Stimulated activated CD4-positive, alpha-beta T cell treated with anti-CD3 and anti-CD28 coated beads, Interleukin-1b, Interleukin-23, amount 100 ng/mL, for 48 hours (primary cell): ENCODE measurements at places on chromosomes 12 and 14.

GRCh38 chr14:80167793-80168448, 43.4 kb downstream of the DIO2 start:
- no peak for DNase-seq

GRCh38 chr14:104240434-104241157, 102.2 kb downstream of the KIF26A start:
- no peak for DNase-seq

DNA sequence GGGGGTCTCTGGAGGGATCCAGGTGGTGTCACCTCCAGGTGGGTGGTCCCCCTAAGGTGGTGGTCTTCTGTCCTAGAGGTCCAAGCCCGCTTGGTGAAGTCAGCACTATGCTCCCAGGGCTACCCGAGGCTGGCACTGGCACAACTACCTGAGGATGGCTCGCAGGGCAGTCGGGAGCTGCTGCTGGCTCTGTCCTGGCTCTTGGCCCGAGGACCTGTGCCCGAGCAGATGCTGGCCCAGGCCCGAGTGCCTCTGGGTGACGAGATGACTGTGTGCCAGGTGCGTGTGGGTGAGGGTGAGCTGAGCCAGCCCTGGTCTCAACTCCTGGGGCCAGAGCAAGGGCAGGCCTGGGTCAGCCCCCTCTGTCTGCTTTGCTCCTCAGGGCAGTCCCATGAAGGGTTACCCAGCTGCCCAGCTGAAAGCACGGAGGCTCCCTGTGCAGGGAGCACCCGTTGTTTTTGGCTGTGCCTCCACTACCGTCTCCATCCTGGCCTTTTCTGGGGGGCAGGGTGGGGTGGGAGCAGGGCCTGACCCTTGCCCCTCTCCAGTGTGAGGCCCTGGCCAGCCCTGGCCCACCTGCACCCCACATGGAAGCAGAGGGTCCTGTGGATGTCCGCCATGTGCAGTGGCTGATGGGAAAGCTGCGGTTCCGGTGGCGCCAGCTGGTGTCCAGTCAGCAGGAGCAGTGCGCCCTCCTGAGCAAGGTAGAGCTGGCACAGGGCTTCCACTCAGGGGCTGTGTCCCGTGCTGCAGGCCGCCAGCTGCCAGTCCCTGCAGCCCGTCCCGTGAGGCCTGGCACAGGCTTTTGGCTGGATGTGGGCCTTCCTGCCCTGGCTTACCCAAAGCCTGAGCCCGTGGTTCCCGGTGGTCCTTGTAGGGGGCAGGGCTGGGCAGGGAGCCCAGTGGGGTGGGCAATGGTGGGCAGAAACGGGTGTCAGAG, 1.3 kb downstream of the TEDC1 start:
- DNase-seq = no peak

DNA sequence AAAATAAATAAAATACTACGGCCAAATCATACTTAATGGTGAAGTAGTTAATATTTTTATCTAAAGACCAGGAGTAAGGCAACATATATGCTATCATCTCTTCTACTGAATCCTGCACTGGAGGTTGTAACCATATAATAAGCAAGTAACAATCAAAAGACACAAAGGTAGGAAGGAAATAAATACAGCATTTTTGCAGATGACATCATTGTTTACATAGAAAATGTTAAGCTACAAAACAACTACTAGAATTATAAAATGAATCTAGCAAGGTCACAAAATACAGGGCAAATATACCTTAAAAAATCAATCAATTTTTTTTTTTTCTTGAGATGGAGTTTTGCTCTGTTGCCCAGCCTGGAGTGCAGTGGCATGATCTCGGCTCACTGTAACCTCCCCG, 51.6 kb upstream of the BDKRB2 start:
- DNase-seq = no peak

DNA sequence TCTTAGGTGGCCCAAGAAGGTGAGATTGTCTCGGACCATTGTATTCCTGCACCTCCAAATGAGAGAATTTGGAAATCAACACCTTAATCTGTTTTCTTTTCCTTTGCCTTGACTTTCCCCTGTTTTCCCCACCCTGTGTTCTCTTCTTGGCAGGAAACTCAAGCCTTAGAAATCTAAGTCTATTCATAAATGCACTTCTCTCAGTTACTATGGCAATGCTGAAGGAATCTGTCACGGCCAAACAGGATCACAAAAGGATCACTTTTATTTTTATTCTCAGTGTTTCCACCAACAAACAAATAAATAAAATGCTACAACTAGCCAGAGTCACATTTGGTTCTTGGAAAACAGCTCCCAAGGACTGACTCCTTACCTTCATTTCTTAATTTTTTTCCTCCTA, 270.5 kb downstream of the BCAT1 start:
- no peak for DNase-seq

GRCh38 chr12:92253301-92253700, 107.7 kb upstream of the BTG1 start:
- DNase-seq = no peak

GRCh38 chr12:108248011-108248410, 91.1 kb downstream of the CMKLR1 start:
- DNase-seq = no peak

DNA sequence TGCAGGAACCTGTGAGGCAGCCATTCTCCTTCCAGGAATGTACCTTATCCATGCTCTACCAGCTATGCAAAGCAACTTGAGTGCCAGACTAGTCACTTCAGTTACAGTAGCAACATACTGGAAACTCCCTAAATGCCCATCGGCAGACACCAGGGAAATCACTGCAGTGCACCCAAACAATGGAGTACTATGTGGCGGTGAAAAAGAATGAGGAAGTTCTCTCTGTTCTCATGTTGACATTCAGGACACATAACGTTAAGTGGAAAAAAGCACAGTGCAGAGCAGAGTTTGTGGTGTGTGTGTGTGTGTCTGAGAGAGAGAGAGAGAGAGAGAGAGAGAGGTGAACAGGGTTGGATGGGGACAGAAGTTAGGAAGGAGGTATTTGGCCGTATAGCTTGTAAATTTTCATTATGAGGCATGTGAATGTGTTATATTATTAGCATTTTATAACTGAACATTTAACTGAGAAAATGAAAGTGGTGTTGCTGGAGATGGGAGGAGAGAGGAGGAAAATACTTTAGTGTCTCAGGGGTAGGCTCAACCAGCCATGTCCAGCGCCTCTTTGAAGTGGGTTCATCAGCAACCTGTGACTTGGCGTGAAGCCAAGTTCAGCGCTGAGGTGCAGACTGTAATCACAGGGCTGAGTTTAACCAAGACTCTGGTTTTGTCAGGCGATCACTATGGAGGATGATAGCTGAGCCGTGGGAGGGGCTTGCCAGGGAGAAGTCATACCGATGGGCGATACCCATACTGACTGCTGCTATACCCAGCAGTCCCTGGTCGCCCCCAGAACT, 17.3 kb downstream of the TNFAIP2 start:
- no peak for DNase-seq

- no peak for DNase-seq
Observed at GRCh38 chr14:54440476-54440872, 700 bp downstream of the CNIH1 start.

- no peak for DNase-seq
Observed at GRCh38 chr12:89693639-89694202, 14.9 kb downstream of the ATP2B1 start.

DNA sequence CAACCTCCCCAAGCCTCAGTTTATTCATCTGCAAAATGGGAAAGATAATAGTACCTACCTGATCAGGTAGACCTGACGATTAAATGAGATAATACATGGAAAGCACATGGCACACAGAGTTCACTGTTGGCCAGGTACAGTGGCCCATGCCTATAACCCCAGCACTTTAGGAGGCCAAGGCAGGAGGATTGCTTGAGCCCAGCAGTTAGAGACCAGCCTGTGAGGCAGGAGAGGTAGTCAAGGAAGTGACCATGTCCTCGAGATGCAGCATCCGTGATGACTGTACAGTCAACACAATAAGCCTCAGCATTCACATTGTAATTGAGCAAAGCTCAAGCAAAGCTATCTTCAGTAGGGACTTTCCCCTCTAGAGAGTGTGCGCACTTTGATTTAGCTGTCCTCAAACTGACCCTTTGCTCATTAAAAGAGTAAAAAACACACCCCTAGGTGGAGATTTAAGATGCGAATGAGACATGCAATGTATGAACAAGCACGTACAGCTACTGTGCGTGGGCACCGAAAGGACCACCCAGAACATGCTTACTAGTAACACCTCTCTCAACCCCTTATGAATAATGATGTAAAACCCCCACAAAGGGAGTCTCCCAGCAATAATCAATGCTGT, 9.9 kb downstream of the ISCU start:
- DNase-seq = no peak

DNA sequence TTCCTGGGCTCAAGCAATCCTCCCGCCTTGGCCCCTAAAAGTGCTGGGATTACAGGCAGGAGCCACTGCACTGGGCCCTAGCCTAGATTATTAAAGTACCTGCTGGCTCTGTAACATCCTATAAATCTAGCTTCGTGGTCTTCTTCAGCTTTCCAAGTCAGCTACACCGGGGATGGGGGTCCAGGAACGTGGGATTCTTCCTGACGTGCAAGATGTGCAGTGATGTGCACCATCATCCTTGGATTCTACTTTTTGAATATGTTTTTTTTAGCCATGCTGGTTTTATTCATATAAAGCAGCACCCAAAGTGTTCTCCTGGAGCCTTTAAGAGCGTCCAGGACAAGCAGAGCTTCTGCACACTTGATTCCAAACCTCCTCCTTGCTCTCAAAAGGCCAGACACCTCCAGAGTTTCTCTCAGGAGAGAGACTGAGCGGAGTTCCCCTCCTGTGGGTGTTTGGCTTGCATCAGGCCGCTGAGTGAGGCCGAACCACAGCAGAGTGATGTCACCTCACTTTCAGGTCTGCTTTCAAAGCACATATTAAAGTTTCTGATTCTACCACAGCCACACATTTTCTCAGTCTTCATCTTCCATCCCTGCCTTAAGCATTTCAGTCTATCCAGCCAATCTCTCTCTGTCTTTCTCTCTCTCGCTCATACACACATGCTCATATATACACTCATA, 33.4 kb downstream of the VCPKMT start:
- DNase-seq = peak; percentile 92

DNA sequence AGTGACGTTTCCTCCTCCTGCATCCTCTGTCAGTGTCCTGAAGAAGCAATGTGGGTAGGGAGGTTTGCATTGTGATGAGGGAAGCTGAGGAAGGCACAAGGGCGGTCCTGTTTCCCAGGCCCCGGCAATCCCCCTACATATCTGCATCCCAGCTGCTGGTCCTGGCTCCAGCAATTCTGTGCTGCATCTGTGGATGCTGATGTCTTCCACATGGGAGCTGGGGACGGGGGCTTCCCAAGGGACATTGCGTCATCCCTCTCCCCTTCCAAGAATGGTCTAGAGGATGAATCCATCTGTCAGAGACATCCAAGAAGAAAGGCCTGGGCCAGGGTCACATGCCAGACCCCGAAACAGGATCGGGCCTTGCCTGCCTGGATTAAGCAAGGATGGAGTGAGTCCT, 52.1 kb downstream of the TSPAN11 start:
- no peak for DNase-seq

- DNase-seq = no peak
Observed at GRCh38 chr14:68959035-68959434, 20.1 kb downstream of the ACTN1 start.

- DNase-seq = no peak
Observed at GRCh38 chr14:85241022-85241855, 288.7 kb upstream of the FLRT2 start.

DNA sequence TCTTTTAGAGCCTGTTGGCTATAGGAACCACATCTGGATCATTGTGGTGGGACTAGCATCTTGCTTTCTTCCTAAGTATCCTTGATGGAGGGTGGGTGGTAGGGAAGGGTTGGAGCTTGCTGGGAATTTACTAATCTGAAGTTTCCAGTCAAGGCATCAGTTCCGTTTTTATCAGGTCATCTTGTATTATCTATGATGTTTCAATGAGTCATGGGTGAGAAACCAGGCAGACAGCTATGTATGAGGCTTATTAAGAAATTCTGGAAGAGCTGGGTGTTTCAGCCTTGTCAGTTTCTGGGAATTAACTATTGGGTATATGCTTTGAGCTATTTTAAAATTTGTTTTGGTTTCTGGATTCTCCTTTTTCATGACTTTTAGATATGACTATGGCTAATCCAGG, 11.3 kb downstream of the TSFM start:
- DNase-seq = no peak

DNA sequence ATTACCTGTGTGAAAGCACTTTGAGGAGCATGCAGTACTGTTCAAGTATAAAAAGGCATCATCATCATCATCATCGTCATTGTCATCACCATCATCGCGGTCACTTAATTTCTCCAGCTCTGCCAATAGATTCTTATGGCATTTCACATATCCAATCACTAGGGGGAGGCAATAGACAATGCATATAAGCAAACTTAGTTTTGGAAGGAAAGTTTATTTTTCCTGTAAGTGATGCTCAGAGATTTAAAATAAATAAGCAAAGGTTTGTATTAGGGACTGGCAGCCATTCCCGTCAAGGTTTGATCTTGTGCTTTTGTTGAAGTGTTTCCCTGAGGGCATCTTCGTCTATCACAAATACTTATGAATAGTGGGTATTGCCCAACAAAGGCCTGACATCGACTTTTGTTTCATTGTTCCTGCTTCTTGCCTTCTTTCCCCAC, 127.4 kb downstream of the KTN1 start:
- no peak for DNase-seq

- no peak for DNase-seq
Observed at GRCh38 chr14:20751963-20752562, 6.4 kb downstream of the EDDM3A start.

DNA sequence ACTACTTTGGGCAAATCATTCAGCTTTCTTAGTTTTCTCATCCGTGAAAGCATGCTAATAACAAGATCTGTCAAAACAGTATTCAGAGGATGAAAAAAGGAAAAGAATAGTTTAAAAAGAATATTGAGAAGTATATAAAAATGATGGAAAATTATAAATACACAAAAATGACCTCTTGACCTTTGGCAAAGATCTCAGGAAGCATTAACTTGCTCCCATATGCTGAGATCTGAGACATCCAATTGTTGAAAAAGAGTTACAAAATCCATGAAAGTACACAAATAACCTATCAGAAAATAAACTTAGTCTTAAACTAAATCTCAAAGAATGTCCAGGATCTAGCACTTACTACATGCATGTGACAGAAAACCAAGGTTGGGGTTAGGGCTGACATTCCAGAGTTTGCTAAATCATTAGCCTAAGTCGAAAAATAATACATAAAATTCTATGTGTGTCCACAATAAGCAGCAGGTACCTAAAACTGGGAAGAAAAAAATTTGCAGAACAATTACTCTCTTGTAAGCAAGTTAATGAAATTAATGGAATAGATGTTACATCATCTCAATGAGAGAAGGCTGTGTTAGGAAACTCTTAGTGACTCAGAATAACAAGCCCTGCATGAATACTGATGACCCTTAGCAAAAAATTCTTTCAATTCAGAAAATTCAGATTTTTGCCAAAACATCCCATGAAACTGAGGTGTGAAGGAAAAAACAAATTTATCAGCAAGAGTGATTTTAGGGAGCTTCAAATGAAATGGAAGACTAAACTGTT, 3.4 kb downstream of the PAH start:
- no peak for DNase-seq

GRCh38 chr14:99190696-99191394, 81.2 kb downstream of the BCL11B start:
- DNase-seq = no peak
